ENCODE measurements at places on chromosomes 12 and 14.
A peak's percentile ranks its signal among the peaks of the same experiment; 100 is the strongest.

- no peak for DNase-seq
Measured at GRCh38 chr14:55267820-55268219, 3.4 kb upstream of the FBXO34 start.

GRCh38 chr12:102426599-102427542 is 53.5 kb downstream of the IGF1 start:
- DNase-seq: no peak

GRCh38 chr12:110922652-110923051 is 2.3 kb upstream of the MYL2 start:
- no peak for DNase-seq

DNA sequence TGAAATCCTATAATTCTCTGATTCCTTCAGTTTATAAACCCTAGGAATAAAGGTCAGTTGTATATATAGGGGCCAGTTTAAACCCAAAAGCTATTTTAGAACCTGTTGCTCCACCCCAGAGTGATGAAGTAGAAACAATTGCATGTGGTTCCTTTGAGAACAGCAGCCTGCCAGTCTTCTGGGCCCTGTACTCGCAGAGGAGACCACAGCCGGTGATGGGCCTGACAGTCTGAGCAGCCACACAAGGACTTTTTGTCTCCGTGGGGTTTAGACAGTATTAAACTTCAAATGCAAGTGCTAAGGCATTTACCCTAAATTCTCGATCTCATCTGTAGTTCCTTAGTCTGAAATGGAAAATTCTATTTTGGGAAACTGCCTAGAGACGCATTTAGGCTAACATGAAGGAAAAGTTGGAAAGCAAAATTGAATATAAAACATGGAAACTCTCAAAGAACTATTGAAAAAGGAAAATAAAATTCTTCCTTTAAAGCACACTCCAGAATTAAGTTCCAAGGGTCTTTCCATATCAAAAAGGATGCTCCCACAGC is 80.6 kb downstream of the PRICKLE1 start:
- DNase-seq: no peak

DNA sequence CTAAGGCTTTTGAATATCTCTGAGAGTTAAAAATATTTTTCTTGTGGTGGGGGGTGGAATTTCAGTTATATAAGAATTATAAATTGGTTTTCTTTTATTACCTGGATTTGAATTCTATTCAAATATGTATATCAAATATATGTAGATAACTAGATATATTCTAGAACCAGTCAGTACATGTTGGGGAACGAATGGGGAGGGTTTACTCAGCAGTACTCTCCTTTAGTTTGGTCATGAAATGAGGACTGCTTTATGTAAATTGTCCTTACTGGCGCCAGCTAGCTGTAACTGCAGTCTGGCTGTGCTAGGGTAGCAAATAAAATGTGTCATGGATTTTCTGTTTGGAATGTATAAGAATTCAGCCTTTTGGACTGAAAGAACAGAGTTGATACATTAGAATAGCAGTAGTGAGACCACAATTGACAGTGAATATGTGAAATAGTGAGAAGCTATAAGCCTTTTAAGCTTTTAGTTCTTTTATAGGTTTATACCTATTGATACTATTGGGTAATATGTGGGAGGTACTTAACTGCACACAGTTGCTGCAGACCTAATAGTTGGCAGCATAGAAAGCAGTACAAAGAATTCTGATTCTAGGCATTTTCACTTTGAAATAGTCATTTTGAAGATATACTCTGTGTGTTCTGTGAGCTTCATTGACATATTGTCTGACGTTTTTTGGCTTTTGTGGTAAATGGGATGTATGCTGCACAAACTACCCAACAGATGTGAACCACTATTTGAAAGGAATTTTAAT is 29.0 kb downstream of the ATF7IP start:
- DNase-seq: peak; percentile 73

GRCh38 chr14:51652168-51653078 is 713 bp downstream of the FRMD6 start:
- DNase-seq: no peak

DNA sequence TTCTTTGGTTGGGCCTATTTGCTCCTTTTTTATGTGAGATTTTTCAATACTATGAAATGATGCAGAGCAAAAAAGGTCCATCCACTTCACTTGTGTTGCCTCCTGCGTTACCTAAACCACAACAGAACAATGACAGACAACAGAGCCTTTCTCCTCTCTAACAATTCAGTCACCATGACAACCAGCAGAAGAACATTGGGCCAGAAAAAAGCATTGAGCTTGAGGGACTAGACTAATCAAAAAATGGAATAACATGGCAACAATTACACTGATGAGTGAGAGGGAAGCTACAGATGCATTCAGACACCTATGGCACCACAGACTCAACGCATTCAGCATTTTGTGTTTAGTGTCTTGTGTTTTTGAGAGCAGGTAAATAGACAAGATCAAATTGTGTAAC is 44.6 kb upstream of the PTCSC3 start:
- no peak for DNase-seq

DNA sequence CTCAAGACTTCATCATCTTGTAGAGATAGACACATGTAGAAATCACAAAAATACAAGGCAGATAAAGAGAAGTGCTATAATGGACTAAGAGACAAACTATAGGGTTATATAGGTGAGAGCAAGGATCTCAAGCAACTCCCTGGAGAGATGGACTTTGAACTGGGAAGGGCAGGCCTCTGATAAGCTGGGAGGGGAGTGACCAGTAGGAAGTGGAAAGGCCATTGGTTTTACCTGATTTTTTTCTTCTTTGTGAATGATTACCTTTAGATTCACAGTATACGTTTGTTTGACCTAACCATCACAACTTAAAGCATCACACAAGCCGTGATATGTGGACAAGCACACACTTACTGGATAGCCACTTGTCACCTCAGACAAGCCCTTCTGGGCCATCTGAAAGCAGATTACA is 5.2 kb upstream of the TEP1 start:
- DNase-seq: no peak

Measured in CD4-positive, alpha-beta T cell treated with Interleukin-15 for 4 hours (primary cell).